Stimulated activated CD4-positive, alpha-beta T cell treated with anti-CD3 and anti-CD28 coated beads, Interleukin-2, amount 100 ng/mL, for 24 hours (primary cell): ENCODE measurements at places on chromosomes 2 and 18.

DNA sequence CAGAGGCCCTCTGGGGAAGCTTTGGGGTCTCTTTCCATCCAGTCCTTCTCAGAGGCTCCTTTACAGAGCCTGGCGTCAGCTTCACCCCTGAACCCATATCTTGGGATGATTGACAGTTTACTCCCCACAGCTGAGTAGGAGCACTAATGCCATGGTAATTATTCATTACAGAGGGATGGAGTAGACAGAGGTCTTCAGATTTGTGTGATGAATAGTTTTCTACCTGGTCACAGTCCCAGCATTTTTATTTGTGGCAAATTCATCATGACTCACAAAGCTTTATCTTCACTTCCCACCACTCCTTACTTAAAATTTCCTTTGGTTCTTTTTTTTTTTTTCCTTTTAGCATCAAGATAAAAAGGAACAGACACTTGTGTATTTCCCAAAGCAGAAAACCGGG lies 104.2 kb downstream of the CCDC85A start:
- DNase-seq, result no peak

GRCh38 chr18:43364535-43364934 lies 87.2 kb upstream of the SYT4 start:
- DNase-seq, result no peak

DNA sequence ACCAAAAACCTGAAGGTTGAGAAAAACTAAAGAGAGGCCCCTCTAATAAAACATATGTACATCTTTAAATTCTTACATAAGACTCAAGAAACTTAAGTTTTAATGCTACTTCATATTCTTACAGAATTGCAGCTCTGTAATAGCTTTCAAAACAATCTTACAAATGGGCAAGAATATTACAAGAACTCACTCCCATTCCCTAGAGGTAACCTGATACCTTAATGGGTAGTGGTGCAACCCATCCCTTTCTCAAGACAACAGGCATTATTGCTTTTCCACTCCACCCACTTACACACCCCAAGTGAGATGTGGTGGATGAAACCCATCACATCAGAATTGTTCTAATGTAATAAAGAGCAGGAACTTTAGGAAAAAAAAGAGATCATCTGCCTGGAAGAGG lies 103.7 kb downstream of the RBMS1 start:
- no peak for DNase-seq

DNA sequence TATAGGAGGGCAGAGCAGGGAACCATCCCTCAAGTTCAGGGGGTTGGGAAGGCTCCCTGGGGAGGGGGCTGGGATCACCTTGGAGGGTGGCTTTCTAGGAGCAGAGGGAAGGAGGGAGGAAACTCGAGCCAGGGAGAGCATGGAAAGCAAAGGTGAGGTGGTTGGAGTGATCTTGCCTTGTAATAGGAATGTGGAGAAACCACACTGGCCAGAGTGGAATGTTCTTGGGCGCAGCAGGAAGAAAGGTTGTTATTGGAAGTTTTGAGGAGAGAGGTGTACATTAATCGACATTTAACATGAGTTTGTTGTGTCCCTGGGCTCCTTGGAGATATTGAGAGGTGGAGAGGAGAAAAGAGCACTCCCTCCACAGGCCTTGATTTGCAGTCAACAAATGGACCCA lies 272.2 kb downstream of the PRKCE start:
- no peak for DNase-seq

DNA sequence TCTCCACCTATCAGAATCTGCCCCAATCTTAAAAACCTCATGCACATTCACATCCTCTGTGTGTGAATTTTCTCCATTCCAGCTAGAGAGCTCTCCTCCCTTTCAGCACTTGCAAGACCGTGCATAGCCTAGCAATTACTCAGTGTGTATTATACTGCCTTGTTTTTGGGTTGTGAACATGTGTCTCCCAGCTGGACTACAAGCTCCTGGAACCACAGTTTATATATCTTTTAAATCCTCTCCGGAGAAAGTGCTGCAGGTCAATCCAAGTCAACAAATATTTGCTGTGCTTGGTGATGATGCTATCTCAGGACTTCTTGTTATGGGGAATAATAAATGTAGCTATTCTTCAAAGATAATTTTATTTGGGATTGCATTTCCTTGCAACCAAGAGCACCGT lies 58.2 kb upstream of the MEX3C start:
- no peak for DNase-seq
